ENCODE measurements at places on chromosomes 4 and X.

DNA sequence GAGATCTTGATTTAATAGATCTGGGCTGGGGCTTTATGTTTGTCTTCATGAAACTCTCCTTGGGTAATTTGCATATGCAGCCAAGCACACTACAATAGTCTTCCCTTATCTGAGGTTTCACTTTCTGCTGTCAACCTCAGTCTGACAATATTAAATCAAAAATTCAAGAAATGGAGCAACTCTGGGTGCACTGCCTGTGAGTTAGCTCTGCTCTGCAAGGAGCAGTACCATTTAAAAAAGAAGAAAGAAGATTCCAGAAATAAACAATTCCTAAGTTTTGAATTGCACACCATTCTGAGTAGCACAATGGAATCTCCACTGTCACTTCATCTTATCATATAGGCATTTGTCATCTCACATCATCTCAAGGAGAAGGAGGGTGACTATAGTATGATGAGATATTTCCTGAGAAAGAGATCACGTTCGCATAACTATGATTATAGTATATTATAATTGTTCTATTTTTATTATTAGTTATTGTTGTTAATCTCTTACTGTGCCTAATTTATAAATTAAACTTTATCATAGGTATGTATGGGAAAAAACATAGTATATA lies 9.4 kb downstream of the FNIP2 start:
- DNase-seq = no peak

GRCh38 chr4:76752861-76753501 lies 145.0 kb downstream of the SOWAHB start:
- DNase-seq = no peak

DNA sequence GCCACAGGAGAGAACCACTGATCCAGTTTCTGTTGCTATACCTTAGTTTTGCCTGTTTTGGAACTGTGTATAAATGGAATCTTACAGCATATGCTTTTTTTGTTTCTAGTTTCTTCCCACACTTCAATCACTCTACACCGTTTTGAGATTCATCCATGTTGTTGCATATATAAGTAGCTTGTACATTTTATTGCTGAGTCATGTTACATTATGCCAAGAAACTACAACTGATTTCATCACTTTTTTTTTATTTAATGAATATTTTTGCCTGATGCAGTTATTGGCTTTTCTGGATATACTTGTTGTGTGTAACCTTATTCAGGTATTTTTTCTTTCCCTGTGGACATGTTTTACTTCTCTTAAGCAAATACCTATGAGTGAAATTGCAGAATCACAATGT lies 1135.9 kb downstream of the RAPGEF2 start:
- DNase-seq = no peak

DNA sequence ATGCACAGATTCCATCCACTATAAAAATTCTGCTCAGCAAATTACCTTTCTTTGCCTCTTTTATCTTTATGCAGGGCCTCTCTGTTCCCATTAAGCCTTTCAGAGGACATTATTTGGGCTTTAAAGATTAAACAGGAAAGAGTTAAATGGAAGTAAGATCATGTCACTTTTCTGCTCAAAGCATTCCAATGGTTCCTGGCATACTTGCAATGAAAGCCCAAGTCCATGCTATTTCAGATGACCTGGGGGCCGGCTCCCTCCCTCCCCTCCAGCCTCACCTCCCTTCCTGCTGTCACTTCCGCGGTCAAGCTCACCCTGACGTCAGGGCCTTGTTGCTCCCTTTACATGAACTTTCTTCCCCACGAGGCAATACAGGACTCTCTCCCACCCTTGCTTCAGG lies 125.5 kb downstream of the C4orf51 start:
- no peak for DNase-seq

DNA sequence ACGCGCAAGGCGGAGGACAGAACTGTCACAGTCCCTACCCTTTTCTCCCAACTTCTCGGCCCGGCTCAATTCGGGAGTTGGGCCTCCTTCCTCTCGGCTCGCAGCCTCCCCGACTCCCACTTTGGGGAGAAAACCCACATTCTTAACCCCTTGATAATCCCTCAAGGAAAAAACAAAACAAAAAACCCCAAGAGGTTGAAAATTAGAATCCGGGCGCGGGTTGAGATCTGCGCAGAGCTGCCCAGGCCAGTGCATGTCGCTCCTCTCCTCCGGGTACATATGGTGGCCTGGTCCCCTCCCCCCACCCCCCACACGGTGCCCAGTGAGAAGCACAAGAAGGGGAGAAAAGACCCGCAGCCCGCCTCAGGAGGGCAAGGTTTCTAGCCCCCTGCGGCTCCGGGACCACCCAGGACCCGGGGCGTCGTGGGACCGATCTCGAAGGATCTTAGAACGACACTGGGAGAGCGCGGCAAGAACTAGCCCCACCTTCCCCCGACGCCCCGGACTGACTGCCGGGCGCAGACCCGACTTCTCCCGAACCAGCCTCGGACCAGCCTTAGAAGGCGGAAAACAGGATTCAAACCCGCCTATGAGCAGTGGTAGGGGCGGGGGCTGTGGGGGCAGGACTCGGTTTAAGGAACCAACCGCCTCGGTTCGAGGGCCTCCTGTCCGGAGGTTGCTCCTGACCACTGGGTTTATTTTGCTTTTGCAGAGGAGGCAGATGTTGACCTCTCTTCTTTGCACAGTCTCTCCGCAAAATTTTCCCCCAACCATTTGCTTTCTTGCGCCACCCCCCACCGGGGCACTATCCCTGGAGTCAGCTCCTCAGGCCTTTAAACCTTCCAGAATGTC lies 2.5 kb upstream of the PDGFRA start:
- no peak for DNase-seq

GRCh38 chrX:45766981-45767501 lies 566.4 kb upstream of the DIPK2B start:
- no peak for DNase-seq

- DNase-seq = no peak
Measured at GRCh38 chr4:93649828-93650227, 178.7 kb upstream of the ATOH1 start.

DNA sequence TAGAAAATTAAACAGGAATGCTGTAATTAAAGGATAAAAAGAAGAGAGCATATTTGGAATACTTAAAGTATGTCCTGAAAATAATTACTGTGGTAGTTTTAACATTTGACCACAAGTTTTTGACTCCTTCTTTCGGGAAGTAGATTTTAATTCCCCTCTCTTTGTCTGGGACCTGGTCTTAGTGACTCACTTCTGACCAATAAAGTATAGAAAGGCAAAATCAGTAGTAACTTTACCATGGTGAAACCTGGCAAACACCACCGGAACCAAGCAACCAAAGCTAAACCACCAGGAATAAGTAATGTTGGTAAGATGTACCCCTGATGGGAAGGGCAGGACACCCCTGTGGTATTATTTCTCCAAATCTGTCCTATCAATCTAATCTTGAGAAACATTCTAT lies 314.8 kb downstream of the PDHA2 start:
- DNase-seq = no peak

DNA sequence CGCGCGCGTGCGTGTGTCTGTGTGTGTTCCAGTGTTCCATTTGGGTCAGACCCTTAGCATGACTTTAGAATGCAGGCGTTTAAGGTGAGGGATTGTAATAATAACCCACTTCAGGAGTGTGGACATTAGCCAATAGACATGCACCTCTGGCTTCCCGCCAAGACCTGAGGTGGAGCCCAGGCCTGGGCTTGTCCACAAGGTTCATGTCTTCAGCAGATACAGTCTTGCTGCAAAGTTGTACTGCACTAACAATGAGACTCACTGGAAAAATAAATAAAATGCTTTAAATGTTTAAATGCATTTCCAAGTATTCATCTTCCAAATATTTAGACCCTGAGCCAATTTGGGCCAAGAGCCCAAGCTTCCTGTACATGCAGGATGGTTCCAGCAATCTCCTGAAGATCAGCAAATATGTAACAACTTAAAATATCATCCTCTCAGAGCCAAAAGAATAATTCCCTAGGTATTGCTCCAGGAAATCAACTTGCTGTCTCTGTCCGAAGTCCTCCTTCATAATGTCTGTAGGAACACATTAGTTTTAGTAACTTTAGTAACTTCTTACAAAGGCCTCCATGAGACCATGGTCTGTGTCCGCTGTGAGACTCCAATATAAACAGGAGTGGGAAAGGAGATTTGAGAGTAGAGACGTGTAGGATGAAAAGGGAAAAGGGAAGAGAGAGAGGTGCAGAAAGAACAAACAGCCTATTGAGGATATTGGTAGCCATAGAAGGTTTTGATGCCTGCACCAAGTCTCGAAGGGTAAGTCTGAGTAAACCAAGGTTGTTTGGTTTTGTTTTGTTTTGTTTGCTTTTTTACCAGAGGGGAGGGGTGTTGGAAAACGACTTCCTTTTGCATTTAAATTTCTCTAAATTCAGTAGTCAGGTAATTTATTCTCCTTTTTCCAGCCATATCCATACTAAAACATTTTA lies 98.5 kb upstream of the KLF3 start:
- DNase-seq = no peak

DNA sequence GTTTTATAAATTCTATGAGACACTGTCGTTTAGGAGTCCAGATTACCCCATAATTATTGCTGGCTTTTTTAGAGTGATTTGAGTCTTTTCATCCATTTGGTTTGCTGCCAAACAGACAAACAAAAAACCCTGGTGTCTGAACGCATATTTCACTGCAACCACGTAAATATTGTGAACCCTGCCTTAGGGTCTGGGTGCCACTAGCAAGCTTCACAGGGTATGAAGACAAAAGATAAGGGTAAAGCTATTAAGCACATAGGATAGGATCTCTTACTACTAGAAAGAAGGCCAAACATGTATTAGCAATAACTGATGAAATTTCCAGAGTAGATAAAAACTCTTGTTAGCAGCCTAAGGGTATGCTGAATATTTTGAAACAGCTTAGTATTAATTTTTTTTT lies 143.3 kb downstream of the BANK1 start:
- no peak for DNase-seq

- no peak for DNase-seq
Measured at GRCh38 chr4:22420291-22420690, 95.6 kb downstream of the ADGRA3 start.

DNA sequence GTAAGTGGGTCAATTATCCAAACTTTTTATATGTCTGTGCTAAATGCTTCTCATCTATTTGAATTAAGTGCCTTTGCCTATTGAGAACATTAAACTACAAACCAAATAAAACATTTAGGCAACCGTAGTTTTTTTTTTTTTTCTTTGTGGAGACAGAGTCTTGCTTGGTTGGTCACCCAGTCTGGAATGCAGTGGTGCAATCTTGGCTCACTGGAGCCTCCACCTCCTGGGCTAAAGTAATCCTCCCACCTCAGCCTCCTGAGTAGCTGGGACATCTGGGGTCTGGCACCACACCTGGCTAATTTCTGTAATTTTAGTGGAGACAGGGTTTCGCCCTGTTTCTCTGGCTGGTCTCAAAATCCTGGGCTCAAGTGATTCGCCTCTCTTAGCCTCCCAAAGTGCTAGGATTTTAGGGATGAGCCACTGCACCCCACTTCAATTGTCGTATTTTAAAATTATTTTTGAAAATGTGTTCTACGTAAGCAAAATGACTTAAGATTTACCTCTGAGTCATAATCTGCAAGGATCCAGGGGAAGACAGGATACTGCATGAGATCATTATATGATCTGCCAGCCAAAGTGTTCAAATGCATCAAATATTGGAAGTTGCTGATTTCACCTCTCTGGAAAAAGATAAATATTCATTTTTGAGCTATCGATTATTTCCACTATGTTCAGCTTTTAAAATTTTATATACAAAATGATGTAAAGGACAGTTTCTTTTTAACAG lies 125.6 kb downstream of the CDS1 start:
- DNase-seq = no peak

GRCh38 chr4:3239998-3240920 lies 8.7 kb upstream of the MSANTD1 start:
- no peak for DNase-seq

- no peak for DNase-seq
Measured at GRCh38 chrX:106612393-106612763, 600 bp downstream of the RADX start.

DNA sequence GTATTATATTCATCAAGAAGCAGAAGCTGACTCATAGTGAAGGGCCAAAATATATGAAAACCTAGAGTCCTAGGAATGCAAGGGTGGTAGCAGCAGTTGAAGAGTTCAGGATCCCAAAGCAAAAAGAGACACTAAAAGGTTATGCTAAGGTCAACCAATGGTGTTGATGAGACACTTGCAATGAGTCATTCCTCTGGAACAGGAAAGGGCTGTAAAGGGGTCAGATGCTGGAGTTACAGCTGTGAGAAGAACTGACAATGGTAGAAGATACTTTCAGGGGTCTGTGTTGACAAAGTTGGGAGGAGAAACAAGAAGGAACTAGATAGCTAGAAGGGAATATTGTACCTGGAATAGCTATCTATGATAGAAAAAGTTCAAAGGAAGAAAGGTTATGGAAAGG lies 47.5 kb downstream of the ZGRF1 start:
- no peak for DNase-seq

DNA sequence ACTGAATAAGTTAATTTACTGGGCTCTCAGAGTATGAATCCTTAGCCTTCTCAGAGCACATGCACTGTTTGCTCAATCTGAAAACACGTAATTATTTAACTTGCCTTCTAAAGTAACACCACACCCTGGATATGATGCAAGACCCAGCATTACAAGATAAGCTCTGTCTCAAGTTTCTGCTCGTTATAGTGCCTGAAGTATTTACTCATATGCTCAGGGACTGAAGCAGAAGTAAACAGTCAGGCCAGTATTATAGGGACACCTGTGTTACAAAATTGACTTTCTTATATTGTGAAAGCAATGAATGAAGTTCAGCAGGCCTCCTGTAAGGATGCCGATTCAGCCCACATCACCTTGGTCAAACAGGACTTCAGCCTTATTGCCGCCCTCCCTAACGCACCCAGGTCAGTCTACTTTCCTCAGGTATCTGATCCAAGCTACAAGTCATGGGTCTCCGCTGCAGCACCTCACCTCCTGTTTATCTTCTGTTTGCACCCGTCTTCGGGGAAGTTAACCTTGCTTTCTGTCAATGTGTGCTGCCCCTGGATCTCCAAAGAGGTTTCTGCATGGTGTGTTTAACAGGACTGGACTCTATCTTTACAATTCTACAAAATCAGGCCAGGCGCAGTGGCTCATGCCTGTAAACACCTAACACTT lies 42.8 kb upstream of the KLF3 start:
- no peak for DNase-seq

DNA sequence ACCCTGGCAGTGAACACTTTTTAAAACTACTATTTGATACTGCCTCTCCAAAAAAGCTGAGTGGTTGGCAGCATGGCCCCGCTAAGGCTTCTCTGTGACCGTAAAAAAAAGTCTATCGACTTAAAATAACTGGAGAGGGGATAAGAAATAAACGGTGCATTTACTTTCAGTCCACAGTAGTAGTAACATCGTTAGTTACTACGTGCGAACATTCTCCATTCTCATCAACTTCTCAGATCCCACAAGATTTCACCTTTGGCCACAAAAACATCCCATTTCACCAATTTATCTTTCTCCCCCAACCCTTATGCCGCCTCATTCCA lies 524 bp upstream of the EXOSC9 start:
- no peak for DNase-seq

DNA sequence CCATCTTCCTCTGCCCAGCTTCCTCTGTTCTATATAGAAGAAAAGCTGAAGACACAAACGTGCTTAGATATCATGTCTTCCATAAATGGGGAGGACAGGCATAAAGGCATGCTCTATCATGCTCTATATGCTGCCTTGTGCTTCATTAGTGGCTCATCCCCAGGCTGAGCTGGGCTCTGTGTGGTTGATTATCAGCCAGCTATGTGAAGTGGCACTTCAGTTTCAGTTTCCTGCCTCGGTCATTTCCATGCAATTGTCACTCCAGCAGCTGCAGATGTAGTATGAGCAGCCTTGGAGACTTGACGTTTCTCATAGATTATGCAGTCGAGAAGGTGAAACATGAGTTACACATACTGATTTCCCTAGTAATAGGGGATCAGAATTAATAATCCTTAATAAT lies 106.2 kb downstream of the SYTL5 start:
- DNase-seq = no peak
